Cortex of kidney (tissue), 1 donor: ENCODE measurements at places on chromosomes 2 and 18.

DNA sequence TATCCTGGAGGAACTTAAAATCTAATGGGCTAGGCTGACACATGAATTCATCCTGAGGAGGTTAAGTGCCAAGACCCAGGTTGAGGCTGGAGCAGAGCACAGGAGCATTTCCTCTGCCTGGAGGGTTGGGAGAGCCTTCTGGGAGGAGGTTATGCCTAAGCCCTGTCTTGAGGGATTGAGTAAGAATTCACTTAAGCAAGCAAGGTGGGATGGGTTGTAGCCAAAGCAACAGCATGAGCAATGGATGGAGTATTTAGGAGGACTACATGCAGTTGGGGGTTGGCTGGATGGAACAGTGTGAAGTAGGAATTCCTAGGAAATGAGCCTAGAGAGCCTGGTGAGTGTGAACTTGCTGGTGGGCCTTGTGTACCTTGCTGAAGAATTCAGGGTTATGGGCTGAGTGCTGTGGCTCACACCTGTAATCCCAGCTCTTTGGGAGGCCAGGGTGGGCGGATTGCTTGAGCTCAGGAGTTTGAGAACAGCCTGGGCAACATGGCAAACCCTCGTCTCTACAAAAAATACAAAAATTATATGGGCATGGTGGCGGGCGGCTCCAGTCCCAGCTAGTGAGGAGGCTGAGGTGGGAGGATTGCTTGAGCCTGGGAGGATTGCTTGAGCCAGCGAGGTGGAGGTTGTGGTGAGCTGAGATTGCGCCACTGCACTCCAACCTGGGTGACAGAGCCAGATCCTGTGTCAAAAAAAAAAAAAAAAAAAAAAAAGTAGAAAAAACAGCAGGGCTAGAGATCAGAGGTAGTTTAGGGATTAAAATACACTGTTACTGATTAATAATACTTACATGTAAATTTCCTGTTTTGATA lies 22.2 kb downstream of the TANC1 start:
- no peak for DNase-seq

- DNase-seq = no peak
These were observed 11.3 kb upstream of the MLPH start for GRCh38 chr2:237475704-237476141.

DNA sequence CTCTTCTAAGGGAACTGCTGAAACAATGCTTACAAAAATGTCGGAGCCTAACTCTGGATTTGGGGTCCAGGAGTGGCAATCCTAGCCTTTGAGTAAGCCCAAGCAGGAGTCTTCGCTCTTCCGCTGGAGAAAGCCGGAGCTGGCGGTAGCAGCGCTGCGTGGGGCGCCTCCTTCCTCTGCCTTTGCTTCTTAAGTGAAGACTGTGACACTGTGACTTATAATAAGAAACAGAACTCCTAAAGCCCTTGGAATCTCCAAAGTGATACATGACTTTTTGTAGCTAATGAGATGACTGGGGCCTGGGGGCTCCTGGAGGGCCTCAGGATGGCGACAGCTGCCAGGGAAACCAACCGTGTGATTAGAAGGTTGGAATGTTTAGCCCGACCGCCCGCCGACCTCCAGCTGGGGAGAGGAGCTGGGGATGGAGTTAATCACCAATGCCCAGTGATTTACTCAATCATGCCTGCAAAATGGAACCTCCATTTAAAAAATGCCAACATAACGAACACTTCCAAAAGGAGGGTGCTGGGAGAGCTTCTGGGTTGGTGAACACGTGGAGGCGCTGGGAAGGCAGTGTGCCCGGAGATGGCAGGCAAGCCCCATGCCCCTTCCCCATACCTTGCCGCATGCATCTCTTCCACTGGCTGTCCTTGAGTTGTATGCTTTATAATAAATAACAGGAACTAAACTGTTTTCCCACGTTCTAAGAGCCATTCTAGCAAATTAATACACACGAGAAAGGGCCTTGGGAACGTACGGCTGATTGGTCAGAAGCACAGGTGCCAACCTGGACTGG lies 29.0 kb upstream of the MAL start:
- DNase-seq = no peak

- no peak for DNase-seq
These were observed 169.4 kb downstream of the THADA start for GRCh38 chr2:43426305-43427031.

DNA sequence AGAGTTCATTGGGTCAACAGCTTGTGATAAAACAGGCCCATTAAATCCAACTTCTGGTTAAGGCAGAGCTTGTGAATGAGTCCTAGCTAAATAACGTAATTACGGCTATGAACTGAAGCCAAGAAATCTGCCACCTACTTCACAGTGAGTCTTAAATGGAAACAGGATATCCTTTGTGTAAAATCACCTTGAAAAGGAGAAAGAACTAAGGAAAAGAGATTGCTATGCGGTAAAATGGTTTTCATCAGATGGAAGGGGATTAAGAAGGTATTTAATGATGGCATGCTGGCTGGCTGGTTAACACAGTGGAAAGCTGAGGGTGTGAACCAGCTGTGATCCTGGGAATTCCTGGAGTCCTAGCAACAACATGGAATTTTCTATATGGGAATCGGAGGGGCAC lies 156.6 kb downstream of the DOK6 start:
- DNase-seq = no peak

DNA sequence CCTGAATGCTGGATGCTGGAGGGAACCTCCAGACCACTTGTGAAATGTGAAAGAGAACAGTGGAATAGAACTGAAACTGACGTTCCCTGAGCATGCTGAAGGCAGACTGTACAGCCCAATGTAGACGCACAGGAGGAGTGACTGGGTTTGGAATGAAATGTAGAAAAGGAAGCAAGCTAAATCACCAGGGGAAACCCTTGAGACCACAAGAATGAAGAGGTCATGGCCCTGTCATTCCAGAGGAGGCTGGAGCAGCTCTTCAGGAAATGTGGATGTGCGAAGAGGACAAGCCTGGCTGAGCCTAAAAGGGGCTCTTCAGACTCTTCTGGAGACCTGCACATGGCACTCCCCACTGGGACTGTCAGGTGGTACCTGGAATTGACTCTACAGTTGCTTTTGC lies 118.5 kb upstream of the ALPP start:
- no peak for DNase-seq

GRCh38 chr2:85016446-85016845 lies 45.5 kb downstream of the KCMF1 start:
- DNase-seq = no peak

- DNase-seq = no peak
These were observed 50.0 kb downstream of the LPIN1 start for GRCh38 chr2:11796190-11797171.
